ENCODE measurements at places on chromosomes 3 and 15.

DNA sequence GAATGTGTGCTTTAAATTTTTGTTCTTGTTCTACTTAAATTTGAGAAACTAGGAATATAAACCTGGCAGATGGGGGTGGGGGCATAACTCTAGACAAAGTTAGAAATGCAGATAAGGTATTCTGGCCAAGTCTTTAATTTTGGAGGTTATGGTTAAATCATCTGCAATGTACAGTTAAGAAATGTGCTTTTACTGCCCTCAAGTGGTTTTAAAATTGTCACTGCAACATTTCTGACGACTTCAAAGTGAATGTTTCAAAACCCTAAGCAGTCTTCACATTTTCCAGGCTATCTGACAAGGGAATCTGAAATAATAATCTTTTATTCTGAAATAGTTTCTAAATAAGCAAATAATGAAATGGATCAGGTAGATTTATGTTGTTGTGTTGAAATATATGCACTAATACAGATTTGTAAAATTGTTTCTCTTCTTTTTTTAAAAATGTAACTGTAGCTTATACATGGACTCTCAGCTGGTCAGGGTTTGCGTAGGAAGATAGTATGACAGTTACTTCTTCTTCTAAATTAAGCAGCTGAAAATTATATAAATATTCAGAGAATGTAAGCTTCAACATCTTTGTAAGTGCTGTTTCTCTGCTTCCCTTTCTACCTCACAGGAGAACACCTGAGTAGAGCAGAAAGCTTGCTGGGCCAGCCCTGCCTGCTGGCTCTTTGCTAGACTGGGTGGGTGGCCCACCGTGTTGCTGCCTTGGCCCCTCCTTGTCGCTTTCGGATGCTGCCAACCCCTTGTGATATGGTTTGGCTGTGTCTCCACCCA, 45.0 kb downstream of the SUCNR1 start:
- peak; percentile 19 for DNase-seq

- DNase-seq = no peak
Observed at GRCh38 chr15:90820481-90820880, 47.9 kb upstream of the FURIN start.

- no peak for DNase-seq
Observed at GRCh38 chr3:153628591-153628990, 466.6 kb downstream of the RAP2B start.

GRCh38 chr3:149442043-149442442, 32.5 kb upstream of the TM4SF4 start:
- DNase-seq = no peak

GRCh38 chr3:21390136-21390535, 360.9 kb downstream of the ZNF385D start:
- DNase-seq = peak; percentile 40

DNA sequence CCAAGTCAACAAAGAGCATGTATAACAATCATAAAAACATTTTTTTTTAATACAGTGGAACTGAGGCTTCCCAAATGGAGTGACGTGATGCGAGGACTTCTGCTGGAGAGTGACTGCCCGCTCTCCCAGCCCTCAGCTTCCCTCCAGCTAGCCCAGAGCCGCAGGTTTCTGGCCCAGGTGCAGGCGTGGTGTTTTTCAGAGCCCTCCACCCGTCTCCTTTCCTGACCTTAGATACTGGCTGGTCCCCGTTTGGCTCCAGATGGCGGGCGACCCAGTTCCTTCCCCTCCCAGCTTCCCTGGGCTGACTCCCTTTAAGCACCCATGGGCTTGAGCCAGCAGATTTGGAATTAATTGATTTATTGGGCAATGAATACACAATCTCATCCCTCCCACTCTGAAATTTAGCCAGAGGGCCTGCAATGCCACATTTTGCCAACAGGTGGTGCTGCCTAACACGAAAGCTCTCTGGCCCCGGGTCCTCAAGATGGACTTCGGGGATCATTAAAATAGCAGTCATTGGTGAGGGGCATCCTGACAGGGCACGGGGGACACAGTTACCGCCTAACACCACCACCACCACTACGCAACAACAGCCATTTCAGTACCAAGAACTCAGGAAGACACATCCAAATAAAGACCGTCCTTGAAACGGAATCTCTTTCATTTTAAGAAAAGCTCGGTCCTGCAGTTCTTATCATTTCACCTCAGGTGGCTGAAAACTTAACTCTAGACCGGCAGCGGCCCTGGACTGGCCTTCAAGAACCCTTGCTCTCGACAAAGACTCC, 47.5 kb upstream of the MUC4 start:
- no peak for DNase-seq

- DNase-seq = no peak
Observed at GRCh38 chr3:16828815-16829214, 55.9 kb upstream of the PLCL2 start.
